Ecto neural progenitor cell (in vitro differentiated cells): ENCODE measurements at places on chromosomes 6 and 20.

- DNase-seq = no peak
Observed at GRCh38 chr20:59253779-59254319, 46.6 kb upstream of the EDN3 start.

DNA sequence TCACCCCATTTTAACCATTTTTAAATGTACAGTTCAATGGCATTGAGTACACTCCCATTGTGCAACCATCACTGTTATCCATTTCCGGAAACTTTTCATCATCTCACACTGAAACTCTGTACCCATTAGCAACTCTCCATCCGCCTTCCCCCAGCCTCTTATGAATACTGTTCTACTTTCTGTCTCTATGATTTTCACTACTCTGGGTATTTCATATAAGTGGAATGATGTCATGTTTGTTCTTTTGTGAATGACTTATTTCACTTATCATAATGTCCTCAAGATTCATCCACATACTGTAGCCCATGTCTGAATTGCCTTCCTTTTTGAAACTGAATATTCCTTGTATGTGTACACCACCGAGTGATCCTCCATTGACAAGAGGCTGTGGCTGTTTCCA is 92.9 kb upstream of the TOX2 start:
- no peak for DNase-seq

DNA sequence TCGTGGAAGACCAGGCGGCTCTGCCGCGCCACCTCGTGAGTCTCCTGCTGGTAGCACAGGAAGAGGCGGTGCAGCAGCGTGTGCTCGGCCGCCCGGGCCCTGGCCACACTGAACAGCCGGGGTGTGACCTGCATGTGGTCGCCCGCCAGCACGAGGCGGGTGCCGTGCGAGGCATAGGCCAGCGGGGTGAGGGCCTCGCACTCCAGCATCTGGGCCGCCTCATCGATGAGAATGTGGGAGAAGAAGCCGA is 7.0 kb downstream of the HELZ2 start:
- DNase-seq = no peak

- DNase-seq = no peak
Observed at GRCh38 chr6:17831135-17831534, 124.4 kb upstream of the NUP153 start.

DNA sequence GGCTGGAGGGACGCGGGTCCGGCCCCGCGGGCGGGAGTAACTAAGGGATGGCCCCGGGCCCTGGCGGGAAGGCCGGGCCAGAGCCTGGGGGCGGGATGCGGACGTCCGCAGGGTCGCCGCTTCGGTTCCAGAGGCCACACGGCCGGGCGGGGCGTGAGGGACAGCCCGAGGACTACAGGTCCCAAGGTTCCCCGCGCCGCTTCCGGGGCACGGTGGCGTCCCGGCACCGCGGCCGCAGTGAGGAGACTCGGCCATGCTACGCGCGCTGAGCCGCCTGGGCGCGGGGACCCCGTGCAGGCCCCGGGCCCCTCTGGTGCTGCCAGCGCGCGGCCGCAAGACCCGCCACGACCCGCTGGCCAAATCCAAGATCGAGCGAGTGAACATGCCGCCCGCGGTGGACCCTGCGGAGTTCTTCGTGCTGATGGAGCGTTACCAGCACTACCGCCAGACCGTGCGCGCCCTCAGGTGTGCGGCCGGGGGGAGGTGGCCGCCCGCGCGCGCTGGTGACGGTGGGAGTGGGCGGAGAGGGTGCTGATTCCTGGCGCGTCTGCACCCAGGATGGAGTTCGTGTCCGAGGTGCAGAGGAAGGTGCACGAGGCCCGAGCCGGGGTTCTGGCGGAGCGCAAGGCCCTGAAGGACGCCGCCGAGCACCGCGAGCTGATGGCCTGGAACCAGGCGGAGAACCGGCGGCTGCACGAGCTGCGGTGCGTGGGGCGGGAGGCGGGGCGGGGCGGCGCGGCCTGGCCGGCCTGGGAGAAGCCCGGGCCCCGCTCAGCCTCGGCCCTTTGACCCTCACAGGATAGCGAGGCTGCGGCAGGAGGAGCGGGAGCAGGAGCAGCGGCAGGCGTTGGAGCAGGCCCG is at the start of gene MRPS26:
TSS of gene MRPS26 (plus strand) at position 237 of the 861 bp plus-strand sequence. CDS start at position 254, 17 bp downstream.
- DNase-seq = peak; percentile 95

DNA sequence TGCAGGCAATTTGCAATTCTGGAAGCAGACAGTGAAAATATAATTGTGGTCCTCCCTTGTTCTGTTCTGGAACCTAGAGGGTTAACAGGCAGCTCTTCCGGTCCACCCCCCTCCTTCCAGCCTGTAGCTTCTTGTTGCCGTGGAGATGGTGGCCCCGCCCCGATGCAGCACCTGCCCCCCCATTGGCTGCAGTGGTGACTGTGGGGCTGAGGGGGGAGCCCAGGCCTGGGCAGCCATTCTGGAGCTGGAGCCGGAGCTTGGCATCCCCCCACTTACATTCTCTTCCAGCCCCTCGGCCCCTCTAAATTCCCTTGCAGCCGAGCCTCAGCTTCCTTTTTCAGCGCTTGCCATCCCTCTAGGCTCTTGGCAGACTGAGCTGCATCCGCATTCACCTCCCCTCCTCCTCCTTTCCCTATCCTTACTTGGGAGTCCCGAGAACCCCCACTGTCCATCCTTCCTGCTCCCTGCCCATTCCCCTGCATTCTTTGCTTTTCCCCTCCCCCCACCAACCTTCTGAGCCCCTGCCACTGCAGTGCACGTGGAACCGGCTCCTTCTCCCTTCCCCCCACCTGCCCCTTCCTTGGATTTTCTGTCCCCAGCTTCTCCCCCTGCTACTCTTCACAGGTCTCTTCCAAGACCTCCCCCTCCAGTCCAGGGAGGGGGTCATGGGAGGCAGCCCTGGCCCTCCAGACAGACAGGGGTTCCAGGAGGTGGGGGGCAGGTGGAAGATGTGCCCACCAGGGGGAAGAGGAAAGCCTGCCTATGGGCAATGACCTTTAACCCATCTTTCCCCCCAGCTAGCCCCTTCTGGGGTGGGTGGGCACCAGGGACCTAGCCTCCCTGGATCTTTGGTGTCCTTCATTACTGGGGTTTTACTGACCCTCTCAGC is 11.4 kb downstream of the SYNGAP1 start:
- peak; percentile 89 for DNase-seq

DNA sequence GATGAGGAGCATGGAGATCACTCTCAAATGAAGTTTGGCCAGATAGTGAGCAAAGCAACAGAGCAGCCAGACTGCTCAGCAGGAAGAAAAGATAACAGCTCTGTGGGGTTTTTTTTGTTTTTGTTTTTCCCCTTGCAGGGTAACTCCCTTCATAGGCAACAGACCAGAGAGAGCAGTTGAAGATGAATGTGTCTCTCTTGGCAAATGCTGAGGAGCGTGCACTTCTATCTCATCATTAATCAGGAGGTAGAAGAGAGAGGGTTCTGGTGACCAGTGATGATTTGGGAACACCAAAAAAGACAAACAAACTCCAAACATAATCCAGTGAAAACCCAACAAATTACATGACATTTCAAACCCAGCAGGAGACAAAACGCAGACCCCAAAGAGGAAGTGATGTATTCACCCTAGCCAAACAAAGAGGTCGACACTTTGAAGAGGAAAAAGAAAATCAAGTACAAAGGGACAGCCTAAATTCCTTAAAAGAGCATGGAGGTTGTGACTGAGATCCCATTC is 66.2 kb upstream of the RREB1 start:
- DNase-seq = no peak

- DNase-seq = no peak
Observed at GRCh38 chr20:58986968-58987517, 6.0 kb downstream of the NELFCD start.

- DNase-seq = no peak
Observed at GRCh38 chr6:135325624-135326424, 144.7 kb downstream of the MYB start.

GRCh38 chr20:50467718-50468356 is 42.3 kb upstream of the PTPN1 start:
- no peak for DNase-seq

DNA sequence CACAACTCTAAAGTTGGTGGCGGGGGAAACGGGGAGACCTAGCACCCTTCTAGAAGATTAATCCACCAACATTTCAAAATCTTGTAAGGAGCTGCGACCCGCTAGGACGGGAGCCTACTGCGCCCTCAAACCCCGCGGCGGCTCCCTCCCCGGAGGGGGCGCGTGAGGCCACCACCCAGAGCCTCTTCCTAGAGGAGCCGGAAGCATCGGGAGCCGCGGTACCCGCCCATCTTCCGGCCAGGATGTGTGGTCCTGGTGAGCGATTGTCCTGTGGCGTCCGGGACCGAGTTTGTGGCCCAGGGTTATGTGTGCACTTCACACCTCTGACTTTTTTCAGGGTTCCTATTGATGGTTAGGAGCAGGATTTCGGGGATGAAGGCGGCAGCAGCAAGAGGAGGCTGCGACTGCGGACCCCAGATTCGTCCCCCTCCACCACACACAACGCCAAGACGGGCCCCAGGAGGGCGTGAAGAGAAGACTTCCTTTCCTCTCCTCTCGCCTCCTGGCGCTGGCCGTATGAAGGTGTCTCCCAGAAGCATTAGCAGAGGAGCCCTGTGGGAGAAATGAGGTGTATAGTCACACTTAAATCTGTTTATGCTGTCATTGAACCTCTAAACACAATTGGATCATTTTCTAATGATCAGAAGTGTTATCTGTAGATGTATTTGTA is 10.7 kb downstream of the ZNF165 start:
- no peak for DNase-seq

- DNase-seq = no peak
Observed at GRCh38 chr6:14767226-14767625, 478.6 kb upstream of the JARID2 start.

DNA sequence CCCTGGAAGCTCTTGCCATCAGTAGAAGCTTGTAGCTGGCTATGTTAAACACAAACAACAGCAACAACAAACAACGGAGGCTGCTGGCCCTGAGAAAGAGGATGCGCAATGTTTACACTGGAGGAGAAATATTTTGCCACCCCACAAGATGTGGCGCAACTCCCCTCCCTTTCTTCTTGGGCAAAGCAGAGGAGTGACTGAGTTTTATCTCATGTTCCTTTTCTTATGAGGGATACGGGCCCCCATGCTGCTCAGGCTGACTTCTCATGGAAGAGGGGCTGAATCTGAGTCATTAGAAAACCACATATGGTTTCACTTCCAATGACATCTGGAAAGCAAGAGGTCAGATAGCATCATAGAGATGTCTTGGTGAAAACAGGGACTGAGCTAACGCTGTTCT is 75.9 kb upstream of the HDDC2 start:
- DNase-seq = no peak

GRCh38 chr20:11015440-11015839 is 341.6 kb upstream of the JAG1 start:
- DNase-seq = no peak

GRCh38 chr6:163231356-163232014 is 183.0 kb upstream of the QKI start:
- DNase-seq = no peak

DNA sequence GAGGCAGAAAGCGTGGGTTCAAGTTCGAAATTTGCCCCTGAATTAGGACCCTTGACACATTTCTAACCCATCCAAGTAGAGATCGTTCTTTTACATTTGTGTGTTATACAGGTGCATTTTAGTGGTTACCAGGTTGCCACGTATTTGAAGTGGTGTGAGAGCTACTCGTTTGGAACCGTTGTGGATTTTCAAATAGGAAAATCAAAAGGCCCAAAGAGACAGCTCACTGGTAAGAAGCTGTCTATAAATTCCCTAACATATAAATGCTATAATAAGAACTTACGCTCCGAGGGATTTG is 1.6 kb upstream of the REV3L start:
- no peak for DNase-seq

GRCh38 chr6:16840725-16841124 is 79.5 kb upstream of the ATXN1 start:
- no peak for DNase-seq

DNA sequence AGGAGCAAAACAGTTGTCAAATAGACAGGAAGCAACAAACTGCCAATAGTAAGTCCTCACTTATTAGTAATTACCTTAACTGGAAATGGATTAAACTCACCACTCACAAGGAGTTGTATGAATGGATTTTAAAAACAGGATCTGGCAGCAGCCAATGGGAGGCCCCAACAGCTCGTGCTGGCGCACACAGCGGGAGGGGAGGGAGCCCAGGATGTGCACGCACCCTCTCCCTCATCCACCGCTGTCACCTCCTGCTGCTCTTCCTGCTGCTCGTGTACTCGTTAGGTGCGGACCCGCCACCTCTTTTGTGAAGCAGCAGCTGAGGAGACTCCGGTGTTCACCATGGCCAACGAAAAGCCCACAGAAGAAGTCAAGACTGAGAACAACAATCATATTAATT is at the start of gene SUMO4:
TSS of gene SUMO4 (plus strand) at position 213 of the 400 bp plus-strand sequence. CDS start at position 343, 130 bp downstream.
- DNase-seq = no peak

- no peak for DNase-seq
Observed at GRCh38 chr6:116403205-116403604, 32.5 kb downstream of the DSE start.

GRCh38 chr6:101741474-101742171 is 348.1 kb downstream of the GRIK2 start:
- DNase-seq = no peak

DNA sequence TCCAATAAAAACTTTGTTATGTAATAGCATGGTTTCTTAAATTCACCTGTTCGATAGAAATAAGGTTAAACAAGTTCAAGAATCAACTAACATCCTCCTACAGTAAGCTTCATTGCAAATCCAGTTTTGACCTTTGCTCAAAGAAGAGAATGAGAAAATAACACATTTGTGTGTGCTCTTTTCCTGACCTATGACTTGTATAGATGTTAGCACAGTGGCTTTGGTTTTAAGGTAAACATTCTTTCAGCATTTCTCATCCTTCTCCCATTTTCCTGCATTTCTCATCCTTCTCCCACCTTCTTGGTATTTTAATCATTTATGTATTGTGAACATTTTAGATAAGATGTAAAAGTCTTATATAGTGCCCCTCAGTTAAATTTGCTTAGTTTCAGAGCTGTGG is 73.9 kb downstream of the PLCB1 start:
- no peak for DNase-seq

- no peak for DNase-seq
Observed at GRCh38 chr6:137145421-137145820, 28.0 kb downstream of the IL22RA2 start.
